Lower leg skin (tissue), 4 donors: ENCODE measurements at places on chromosomes 2 and 18.

GRCh38 chr18:3059272-3059671, 46.3 kb upstream of the LPIN2 start:
- DNase-seq = no peak

- DNase-seq = no peak
These were observed 23.4 kb downstream of the MROH2A start for GRCh38 chr2:233801357-233802131.

DNA sequence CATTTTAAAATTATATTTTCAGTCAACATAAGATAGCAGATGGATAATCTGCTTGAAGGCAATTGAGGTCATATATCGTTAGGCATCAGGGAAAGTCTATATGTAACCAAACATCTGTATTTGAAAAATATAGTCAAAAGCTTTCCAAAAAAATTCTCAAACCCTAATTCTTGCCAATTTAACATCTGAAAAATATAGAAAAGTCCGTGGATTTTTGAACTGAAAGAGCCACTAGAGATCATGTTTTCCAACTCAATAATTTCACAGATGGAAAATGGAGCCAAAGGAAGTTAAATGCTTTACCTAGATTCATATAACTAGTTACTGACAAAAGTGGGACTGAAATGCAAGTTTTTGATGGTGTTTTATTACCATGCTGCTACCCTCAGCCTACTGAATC, 185.1 kb upstream of the ZNF804A start:
- DNase-seq = no peak

GRCh38 chr2:23460228-23460627, 75.2 kb downstream of the KLHL29 start:
- no peak for DNase-seq

- no peak for DNase-seq
These were observed 107.3 kb upstream of the TLK1 start for GRCh38 chr2:171267855-171268629.

GRCh38 chr2:120869036-120869729, 133.5 kb downstream of the GLI2 start:
- no peak for DNase-seq

- no peak for DNase-seq
These were observed 4.3 kb downstream of the DSG4 start for GRCh38 chr18:31380912-31381311.

GRCh38 chr2:186181625-186182024, 304.4 kb upstream of the ZC3H15 start:
- no peak for DNase-seq

DNA sequence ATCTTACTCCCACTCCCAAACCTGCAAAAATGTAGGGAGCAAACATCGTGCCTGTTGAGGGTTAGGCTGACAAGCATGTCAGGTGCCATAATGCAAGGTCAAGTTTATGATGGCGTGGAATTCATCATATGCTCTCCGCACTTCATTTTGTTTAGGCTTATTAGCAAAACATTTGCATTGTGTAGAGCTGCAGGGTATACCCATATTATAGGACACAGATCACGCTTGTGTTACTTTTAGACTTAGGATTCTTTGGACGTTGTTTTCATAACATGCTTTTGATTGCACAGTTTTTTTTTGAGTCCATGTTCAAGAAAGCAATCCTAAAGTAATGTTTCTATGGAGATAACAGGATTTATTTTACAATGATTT, 22.9 kb downstream of the MBP start:
- DNase-seq = no peak

DNA sequence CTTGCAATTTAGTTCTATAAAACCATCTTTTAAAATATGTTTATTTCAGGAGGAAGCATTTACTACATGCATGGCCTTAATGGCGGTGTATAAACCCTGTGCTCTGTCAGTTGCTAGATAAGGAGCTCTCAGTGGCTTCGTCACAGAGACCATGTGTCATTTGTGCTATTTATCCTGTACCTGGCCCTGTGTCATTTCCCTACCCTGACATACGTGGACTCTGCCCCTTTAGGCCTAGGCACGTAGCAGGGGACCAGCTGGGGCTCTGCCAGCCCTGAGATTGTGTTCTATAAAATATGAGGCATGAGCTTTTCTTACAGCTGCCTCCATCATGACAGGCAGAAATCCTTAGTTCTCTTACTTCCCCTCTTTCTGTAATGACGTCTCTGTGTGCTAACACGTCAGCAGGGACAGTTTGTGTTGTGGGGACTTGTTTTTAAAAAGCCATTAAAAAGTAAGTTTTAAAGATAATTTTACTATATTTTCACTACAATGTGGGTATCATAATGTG, 88.0 kb downstream of the ITGB1BP1 start:
- DNase-seq = no peak

- DNase-seq = no peak
These were observed 146.6 kb upstream of the REV1 start for GRCh38 chr2:99636144-99637034.

DNA sequence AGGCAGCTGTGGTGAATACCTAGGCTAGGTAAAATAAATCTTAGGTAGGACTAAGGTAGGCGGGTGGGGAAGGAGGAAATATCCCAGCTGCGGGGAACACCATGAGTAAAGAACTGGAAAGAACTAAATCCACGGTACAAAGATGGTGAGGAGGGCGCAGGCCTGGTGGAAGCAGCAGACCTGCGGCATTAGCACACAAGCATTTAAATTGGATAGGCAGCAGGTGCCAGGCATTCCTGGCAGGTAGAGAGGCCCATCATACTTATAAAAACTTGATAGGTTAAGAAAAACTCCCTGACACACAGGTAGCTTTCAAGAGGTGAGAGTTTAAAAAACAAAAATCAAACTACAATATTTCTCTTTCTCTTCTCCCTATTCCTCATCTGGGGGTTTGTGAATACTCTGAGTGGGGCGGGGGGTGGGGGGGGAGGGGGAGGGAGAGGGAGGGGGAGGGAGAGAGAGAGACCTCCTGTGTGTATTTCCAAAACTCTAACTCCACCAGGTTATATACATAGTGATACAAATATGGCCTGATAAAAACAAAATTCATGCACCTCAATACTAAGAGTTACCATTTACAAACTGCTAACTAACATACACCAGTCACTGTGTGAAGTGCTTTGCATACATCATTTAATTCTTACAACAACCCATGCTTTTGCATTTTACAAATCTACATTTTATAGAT, 13.5 kb downstream of the AAK1 start:
- no peak for DNase-seq

- no peak for DNase-seq
These were observed 46.0 kb downstream of the CAVIN2 start for GRCh38 chr2:191800874-191801273.

GRCh38 chr18:5543773-5544389, at the start of gene EPB41L3:
EPB41L3 (minus strand) TSS chr18:5543997; CDS start chr18:5489183, 54,814 bp downstream.
- DNase-seq = peak; percentile 91

- no peak for DNase-seq
These were observed 120.7 kb upstream of the FHL2 start for GRCh38 chr2:105519516-105519915.

- no peak for DNase-seq
These were observed 141.2 kb upstream of the TWIST2 start for GRCh38 chr2:238706673-238707072.

GRCh38 chr18:48949606-48950535, 894 bp downstream of the SMAD7 start:
- DNase-seq = no peak

GRCh38 chr18:39172695-39173421, 1607.3 kb upstream of the CELF4 start:
- DNase-seq = no peak

GRCh38 chr2:101696272-101697123, 1.0 kb upstream of the MAP4K4 start:
- peak; percentile 38 for DNase-seq

DNA sequence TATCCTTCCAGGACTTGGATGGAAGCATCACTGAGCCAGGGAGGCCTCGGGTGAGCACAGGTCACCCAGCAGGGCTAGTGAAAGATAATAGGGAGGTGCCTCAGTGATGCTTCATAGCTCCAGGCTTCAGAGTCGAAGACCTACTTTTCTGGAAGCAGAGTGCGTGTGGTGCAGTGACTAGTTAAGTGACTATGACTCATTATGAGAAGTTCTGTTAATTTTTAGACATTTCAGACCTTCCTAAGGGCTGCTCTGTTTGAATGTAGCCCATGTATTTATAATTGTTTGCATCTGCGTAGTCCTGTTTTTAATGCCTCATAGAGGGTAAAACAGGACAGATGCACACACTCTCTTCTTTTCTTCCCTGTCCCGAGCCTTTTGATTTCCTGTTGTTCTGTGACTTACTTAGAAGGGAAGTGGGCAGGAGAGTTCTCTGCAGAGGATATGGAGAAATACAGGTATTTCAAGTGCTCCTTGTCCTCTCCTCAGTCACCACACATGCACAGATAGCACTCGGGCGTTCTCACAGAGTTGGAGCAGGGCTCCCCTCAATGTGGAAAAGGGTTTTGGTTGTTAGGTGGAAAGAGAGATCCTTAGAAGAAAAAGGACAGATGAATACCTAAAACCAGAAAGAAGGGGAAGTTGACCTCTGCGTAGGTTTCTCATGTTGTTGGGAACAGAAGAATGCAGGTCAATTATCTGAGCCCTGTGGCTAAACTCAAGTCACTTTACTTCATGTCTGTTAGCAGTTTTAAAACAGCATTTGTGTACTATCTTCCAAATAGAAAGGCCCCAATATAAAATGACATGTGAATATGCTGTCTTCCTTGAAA, 34.7 kb downstream of the RALB start:
- no peak for DNase-seq

DNA sequence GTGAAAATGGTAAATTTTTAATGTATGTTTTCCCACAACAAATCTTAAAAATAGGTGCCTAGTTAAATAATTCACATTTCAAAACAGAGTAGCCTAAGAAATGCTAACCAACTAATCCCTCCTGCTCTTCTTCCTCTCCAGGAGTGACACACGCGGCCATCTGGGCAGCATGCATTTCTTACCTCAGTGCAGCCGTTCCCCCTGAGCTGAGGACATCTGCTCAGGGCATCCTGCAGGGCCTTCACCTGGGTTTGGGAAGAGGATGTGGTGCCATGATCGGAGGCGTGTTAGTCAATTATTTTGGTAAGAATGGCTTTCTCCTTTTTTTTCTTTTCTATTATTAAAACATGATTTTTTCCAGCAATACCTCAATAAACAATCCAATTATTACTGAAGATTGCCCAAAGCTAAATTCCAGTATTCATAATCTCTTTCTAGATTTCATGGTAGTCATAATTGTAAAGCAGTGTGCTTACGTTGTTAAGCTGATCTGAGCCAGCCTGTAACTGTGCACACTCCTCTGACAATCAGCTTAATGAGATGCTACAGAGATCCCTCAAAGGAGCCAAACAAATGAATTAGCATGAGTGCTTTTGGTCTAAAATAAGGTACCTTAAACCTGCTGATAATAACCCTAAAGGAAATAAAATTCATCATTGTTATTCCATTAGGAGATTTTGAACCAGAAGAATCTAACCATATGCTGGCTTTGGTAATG, 45.8 kb downstream of the NEMP2 start:
- no peak for DNase-seq

DNA sequence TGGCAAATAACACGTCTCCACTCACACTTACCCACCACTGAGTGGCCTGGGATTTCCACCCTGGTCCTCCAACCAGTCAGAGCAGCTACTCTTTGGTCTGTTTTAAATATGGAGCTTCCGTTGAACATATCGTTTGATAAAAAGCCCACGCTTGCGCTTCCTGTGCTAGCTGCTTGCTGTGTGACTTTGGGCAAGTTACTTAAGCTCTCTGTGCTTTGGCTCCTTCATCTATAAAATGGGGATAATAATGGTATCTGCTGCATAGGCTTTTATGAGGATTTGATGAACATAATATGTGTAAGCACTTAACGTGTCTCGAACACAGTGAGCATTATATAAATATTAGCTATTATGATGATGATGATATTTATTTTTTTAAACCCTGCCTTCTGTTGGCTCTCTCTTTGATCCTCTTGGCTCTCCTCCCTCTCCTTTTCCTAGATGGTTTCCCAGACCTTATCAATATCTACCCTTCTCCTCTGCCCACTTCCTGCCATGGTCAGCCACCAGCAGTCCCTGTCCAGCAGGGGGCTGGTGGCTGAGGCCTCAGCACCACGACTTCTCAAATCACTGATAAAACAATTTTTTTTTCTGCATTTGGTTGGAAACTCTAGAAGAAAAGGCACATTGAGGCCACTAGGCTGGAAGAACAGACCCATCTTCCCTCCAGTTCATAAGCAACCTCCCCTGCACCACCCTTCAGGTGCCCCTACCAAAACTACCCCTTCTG, 191.9 kb downstream of the LOXHD1 start:
- DNase-seq = peak; percentile 34

DNA sequence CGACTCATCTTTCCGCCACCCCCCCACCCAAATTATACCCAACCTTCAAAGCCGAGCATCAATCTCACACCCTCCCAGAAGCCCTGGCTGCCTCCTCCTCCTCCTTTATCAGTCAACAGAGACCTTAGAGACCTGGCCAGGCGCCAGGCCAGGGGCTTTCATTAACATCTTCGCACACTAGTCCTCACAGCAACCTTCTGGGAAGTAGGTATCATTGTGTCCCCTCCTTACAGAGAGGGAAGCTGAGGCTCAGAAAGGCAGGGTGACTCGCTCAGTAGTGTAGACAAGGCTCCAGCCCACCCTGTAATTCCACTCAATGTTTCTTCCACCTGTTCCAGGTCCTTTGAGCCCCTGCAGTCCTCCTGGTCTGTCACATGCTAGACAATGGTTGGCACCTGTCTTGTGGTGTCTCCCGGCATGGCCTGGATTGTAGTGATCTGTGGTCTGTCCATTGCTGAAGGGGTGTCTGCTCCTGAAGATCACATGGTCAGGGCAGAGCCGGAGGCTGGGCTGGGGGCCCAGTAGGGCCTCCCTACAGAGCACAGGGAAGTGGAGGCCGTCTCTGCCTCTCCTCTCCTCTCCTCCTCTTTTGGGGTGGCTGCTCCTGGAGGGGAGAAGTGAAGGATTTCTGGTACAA, 36.0 kb downstream of the KLHL29 start:
- DNase-seq = peak; percentile 6

DNA sequence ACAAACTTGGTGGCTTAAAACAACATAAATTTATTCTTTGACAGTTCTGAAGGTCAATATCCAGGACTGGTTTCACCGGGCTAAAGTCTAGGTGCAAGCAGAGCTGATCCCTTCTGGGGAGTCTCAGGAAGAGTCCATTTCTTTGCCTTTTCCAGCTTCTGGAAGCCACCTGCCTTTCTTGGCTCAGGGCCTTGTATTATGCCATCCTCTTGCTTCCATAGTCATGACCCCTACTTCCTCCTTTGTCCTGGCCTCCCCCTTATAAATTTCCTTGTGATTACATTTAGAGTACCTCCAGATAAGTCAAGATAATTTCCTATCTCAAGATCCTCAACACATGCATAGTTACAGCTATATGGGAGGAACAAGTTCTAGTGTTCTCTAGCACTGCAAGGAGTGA, 1089.5 kb downstream of the LRP1B start:
- DNase-seq = no peak

DNA sequence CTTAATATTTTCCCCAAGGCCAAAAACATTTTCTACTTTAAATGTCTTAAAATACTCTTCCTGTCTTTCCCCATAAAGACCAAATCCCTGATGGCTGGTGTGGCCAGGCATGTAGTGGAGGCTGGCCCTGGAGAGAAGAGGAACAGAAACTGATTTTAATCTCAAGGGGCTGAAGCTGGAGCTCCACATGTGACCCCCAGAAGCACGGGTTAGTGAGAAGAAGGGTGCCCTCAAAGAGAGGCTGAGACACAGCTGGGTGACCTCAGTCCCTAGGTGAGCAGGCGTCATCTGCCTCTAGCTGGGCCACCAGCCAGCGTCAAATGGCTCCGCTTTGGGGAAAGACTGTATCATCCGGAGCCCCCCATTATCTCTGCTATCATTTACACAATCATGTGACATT, 19.3 kb upstream of the TMEM18 start:
- DNase-seq = no peak

- no peak for DNase-seq
These were observed 594.3 kb upstream of the NETO1 start for GRCh38 chr18:73462092-73462491.

- no peak for DNase-seq
These were observed 113.7 kb downstream of the SRBD1 start for GRCh38 chr2:45497355-45497754.
